Activated CD4-positive, CD25-positive, alpha-beta regulatory T cell (primary cell): ENCODE measurements at places on chromosomes 2 and 18.

DNA sequence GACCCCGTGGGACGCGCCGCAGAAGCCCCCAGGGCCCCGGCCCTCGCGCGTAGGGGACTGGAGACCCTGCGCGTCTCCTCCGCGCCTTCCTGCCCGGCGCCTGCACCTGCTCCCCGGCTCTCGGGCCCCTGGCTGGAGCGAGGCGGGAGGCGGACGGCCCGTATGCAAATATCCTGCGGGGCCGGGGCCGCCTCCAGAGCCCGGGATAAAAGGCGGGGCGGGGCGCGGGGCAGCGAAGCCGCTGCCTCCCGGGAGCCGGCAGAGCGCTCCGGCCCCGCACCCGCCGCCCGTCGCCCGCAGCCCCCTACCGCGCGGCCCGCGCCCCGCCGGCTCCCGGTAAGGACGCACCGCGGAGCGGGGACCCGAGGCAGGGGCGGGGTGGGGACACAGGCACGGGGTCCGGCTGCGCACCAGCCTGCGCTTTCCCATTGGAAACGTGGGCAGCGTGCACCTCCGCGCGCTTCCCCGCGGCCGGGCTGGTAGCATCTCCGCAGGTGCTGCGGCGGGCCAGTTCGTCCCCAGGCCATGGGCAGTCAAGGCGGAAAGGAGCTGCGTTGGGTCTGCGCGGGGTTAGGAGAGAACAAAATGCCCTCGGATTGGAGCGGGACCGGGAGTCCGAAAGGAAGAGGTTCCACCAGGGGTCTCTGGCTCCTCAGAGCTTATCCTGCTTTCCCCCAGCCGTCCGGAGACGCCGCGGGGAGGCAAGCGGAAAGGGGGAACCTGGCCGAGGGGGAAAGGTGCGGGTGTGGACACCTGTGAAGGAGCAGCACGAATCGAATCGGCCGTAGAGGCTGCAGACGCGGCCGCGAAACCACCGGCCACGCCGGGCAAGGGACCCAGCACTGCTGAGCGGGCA, at the start of gene ATP6V1C2:
Gene ATP6V1C2 (plus strand): TSS at position 235 of the 856 bp plus-strand sequence. CDS start 1,220 bp downstream, outside the sequence.
- DNase-seq = no peak

DNA sequence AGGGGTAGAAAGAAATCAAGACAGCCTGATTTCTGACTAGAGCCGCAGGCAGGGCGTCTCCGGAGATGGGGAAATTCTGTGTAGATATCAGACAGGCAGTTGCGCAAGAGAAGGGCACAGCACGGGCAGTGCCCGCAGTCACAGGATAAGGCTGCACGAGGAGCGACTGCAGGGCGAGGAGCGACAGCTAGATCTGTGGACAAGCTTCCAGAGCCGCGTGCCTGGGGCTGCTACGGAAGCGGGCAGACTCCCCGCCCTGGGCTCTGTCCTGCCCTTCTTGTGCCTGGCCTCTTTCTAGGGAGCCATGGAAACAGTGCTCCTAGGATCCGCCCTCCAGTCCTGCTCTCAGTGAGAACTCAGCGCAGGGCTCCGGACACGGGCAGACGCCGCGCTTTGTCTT, 12.6 kb downstream of the MC5R start:
- no peak for DNase-seq

- DNase-seq = no peak
These were observed 255.3 kb downstream of the BCL11A start for GRCh38 chr2:60298006-60298696.

DNA sequence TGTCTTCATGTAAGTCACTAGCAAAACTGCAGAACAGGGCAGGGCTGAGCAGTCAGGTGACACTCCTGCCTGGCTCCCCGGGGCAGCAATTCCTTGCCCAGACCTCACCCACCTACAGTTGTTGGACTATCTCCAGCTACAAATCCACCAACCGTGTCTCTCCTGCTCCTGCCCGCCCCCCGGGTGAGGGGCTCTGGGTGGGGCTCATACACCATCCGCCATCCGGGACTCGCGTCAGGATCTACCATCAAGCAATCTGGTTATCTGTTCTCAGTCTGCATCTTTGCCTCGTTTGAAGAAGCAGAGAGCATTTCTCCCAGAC, 13.5 kb upstream of the GLI2 start:
- no peak for DNase-seq

DNA sequence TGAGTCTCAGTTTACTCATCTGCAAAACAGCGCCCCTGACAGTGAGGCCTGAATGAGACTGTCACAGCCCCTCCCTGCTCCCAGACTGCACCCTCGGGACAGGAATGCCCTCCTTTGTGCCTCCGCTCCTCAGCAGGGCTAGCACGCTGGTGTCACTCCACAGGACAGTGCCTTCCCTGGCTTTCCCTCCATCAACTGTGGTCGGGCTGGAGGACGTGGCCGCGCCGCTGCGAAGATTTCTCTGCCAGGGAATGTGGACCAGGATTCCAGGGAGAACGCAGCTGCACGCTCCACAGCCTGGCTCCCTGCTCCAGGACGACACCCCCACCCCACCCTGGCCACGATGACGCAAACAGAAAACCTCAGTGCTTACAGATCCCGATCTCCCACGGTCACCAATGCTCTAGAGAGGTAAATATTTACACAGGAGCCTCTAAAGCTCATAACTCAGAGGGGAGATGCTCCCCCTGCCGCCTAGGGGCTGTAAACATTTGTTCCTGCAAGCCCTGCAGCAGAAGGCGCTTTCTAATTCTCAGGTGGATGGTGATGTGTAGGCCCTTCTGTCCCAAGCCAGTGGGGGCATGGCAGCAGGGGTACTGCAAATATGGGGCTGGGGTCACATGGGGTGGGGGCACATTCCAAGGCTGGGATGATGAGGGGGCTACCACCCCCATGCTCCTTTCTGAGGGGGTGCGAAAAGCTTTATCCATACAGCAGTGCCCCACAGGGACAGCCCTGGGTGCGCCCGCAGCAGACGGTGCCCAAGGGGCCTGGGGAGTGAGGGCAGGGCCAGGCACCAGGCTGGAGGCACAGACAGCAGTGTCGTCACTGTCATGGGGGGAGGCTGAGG, 12.4 kb downstream of the HS6ST1 start:
- DNase-seq = no peak

DNA sequence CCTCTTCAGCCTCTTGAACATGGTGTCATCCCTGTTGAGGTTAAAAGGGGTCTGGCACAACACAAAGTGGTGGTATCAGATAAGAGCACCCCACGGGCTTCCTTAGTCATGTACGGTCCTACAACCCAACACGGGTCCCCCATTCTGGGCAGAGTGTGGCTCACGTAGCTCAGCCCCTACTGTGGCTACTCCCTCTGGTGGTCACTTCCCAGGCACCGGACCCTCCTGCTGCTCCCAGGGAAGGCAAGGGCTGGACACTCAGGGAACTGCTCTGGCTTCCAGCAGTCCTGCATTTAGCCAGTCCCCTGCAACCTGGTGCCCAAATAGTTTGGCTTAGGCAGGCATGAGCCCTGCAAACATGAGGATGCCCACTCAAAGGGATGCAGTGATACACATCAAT, 58.6 kb downstream of the GALNT14 start:
- no peak for DNase-seq
